ENCODE measurements at places on chromosomes 12 and 14. TPM values are rescaled to one million over a fixed set of nuclear protein-coding genes. Genes with fewer than 3 reads are reported as not detected.

TSHR gene
- 0.51 TPM for polyA plus RNA-seq

GALNT16 gene
- 24.0 TPM for polyA plus RNA-seq

DNA sequence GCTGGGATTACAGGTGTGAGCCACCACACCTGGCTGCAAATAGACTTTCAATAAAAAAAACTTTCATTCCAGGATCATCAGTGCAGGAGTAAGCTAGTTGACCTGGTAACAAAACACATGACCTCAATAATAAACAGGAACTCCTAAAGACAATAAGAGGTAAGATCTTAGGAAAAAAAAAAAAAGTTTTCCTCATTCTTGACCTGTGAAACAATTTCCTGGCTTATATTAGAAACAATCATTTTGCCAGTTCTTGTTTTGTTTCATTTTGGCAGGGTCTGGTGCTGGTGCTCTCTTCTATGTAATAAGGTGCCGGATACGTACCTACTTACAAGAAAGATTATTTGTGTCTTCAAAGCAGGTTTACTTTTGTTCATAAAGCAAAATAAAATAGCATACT lies 90.6 kb upstream of the AMN1 start:
- DNase-seq = no peak

- no peak for DNase-seq
Observed at GRCh38 chr14:92449404-92450181, 64.0 kb upstream of the RIN3 start.

DNA sequence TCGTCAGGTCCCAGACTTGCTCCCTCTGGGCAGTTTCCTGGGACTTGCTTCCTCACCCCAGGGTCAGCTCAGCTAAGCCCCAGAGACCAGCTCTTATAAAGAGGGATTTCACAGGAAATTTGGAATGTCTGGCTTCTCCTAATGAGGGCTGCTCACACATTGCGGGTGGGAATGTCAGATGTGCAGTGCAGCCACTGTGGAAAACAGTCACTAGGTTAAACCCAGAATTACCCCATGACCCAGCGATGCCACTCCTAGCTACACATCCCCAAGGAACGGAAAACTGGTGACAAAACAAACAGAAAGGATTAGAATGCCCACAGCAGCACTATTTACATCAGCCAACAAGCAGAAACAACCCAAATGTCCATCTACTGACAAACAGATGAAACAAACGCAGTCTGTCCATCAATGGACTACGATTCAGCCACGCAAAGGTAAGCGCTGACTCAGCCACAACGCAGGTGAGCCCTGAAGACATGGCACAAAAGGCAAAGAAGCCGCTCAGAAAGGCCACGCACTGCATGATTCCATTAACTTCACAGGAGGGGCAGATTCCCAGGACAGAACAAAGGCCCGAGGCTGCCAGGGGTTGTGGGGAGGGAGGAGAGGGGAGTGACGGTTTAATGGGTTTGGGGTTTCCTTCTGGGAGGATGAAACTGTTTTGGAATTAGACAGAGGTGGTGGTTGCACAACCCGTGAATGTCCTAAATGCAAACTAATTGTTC lies 63.0 kb downstream of the NCOR2 start:
- no peak for DNase-seq

DNA sequence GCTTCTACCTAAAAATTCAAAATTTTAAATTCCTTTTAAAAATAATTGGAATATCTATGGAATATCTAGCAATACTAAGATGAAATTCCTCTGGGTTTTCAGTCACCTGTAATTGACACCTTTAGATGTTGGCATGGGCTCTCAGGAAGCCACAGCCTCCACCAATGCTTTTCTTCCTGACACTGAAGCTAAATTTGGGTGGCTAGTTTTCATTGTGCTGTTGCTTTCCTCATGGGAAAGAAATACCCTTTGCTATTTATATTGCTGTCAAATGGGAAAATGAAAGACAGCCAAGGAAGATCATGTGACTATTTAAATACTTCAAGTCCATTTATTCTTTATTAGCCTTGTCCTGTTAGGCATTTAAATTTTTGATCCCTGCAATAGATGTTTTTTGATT lies 313.0 kb downstream of the NAV3 start:
- no peak for DNase-seq

DNA sequence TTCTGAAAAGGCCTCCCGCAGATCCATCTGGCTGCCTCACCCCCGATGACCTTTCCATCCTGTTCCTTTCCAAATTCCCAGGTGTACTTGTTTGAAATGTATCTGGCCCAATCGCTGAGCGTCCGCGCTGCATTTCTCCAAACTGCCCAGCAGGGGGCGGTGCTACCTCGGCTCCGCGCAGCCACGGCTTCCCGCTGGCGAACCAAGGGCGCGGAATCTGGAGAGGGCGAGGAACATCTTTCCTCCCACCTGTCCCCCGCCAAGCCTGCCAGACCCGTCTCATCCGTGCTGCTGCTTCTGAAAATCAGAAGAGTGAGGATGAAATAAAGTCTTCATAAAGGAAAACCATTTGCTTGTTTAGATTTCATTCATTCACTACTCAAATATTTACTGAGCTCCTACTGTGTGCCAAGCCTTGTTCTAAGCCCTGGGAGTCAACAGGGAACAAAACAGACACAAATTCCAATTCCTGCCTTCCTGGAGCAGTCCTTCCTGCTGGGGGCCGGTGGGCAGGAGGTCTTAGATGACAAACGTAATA lies 16.8 kb upstream of the MYL2 start:
- DNase-seq = no peak

ACOT4 gene
- 0.38 TPM for polyA plus RNA-seq

GUCY2C gene
- polyA plus RNA-seq = 0.26 TPM

KRT86 gene
- not detected for polyA plus RNA-seq

DNA sequence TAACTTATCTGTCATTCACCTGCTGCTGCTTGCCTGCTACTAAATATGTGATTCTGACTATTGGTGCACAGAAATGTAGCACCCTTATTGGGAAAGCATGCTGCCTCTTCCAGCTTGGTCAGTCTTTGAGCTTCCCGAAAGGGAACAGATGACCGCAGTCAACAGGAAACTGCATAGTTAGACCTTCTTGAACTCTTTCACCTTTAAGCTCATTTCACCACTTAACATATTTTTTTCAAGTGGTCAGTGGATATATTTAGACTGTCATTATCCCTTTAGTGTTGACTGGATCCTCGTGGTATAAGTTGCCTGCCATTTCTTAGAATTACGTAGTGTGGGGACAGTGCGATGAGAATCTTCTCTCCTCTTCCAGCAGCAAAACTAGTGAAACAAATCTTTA lies 224.9 kb downstream of the FBXL14 start:
- no peak for DNase-seq

GRCh38 chr14:101654051-101654450 lies 92.8 kb downstream of the DIO3 start:
- no peak for DNase-seq

SIX6 gene
- polyA plus RNA-seq = not detected

COL2A1 gene
- polyA plus RNA-seq = 10.2 TPM

- no peak for DNase-seq
Observed at GRCh38 chr14:64944041-64944440, 1.5 kb upstream of the GPX2 start.

TBC1D30 gene
- 1.2 TPM for polyA plus RNA-seq

- DNase-seq = no peak
Observed at GRCh38 chr12:127192391-127192790, 1074.6 kb upstream of the TMEM132C start.

DNA sequence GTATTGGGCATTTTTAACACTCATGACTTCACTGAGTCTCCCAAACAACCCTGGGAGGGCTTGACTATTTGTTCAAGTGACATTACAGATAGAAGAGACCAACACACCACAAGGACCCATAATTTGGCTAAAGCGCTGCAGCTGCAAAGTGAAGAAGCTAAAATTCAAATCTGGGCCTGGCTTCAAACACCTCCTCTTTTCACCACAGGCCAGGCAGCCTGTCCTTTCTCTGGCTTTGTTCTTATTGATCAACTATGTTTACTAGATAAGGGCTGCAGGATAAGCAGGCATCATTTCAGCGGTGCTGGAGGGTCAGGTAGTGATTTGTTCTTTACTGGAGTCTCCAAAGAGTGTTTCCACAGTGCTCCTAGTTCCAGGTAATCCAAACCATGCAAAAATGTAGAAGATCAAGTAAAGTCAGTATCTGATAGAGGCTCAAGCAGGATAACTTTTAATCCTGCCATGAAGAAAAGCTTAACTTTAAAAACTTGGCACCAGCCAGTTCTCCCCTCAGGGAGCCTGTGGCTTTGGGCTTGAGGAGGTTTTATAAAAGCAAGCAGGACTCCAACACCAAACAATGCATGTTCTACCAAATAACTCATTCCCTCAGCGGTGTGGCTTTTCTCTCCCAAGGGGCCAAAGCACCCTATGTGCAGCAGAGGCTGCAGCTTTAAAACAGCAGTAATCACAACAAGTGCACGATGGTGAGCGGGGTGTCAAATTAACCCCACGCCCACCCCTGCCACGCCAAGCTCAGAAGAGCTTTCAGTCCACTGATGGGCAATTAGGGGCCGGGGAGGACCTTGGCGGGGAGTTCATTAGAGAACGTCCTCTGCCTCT lies 16.8 kb downstream of the CLMN start:
- no peak for DNase-seq

RD3L gene
- polyA plus RNA-seq = not detected

DNA sequence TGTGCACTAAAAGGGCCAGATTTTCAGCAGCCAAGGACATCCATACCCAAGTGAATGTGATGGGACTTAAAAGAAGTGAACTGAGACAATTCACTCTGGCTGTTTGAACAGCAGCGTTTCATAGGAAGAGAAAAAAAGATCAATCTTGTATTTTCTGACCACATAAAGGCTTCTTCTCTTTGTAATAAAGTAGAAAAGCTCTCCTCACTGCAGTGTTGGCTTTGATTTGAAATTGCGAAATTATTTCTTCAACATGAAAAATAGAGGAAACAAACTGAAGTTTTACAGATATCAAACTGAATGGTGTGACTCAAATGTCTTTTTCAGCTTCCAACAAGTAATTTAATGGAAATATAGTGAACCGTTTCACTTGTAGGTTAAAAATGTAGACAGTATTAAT lies 11.3 kb upstream of the KCNMB4 start:
- no peak for DNase-seq

COCH gene
- 5.2 TPM for polyA plus RNA-seq

DNA sequence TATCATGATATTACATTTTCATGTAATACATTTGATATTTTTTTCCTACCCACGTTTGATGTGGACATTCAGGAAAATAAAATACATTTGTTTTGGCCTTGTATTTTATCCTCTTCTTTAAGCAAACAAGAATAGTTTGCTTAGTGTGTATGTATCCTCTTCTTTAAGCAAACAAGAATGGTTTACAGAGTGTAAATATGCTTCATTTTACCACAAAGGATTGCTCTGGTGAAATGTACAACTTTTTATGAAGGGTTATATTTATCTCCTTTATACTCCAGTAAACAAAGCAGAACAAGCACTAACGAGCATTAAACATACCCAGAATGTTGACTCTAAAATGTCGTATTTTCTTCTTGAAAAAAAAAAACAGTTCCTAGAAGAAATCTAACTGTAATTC lies 244.7 kb downstream of the KCNH5 start:
- DNase-seq = no peak

GRCh38 chr12:75020068-75020557 lies 189.5 kb downstream of the KCNC2 start:
- DNase-seq = no peak

- no peak for DNase-seq
Observed at GRCh38 chr14:89801136-89801535, 153.4 kb downstream of the EFCAB11 start.

GRCh38 chr12:117470804-117471203 lies 109.4 kb upstream of the NOS1 start:
- DNase-seq = no peak

- no peak for DNase-seq
Observed at GRCh38 chr14:67050896-67051295, 138.3 kb upstream of the GARIN2 start.

DNA sequence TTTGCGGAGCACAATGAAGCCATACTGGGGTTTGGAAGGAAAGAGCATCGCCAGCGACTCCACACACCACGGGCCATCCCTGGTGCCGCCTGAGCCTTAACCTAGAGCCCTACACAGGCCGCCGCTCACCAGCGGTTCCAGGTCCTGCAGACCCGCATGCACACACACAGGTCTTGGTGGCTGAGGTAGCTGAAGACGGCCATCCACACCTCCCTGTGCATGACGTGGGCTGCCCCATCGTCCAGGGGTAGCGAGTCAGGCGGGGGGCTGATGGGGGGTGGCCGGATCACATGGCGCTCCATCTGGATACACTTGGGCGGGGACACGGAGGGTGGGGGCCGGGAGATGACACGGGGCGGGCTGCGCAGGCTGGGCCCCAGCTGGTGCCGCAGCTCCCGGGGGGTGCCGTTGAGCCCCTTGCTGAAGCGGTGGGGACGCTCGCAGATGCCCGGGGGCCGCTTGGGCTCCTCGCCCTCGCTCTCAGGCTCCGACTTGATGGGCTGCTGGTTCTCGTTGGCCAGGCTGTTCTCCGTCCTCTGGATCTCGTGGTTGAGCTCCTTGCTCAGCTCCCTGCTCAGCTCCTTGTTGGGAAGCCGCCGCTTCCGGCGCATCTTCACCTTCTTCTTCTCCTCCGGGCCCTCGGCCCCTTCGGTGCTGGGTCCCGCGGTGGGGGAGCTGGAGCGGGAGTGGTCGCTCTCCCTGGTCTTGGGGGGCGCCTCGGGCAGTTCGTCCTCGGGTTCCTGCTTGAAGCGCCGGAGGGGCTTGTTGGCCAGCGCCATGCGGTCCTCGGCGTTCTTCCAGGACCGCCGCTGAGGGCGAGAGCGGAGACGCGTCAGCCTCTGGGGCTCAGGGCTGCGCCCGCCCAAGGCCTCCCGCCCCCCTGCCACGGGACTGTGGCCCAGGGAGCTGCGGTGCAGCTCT lies 42.4 kb downstream of the RNF34 start:
- DNase-seq = no peak

- DNase-seq = no peak
Observed at GRCh38 chr12:101351682-101352081, 55.9 kb downstream of the ARL1 start.

MUCL1 gene
- polyA plus RNA-seq = not detected

DNA sequence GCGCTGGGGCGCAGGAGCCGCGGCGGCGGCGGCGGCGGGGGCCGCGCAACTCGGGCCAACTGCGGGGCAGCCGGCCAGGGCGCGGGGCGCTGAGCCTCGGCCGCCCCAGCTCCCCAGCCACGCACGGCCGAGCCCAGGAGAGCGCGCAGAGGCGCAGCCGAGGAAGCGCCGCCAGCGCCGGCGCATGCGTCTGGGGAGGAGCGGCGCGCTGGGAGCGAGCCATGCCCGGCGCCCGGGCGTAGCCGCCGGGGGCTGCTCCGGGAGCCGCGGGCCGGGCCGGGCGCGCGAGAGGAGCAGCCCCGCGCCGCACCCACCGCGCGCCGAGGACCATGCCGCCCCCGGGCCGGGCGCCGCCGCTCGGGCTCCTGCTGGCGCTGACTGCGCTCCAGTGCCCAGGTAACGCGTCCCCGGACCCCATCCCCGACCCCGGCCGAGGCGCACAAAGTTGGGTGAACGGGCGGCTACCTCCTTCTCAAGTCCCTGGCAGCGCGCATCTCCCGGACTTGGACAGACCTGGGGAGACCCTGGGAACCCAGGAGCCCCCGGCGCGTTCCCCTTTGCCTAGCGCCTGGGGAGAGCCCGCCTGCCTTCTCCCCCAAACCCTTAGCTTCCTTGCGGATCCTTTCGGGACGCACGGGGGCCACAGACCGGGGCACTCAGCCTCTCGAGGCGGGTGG lies 121.4 kb downstream of the AACS start:
- no peak for DNase-seq

GRCh38 chr12:54337280-54337842 lies 12.4 kb downstream of the COPZ1 start:
- no peak for DNase-seq

Measured in muscle of back (tissue), 13 donors.